ENCODE measurements at places on chromosomes 13 and 19.

DNA sequence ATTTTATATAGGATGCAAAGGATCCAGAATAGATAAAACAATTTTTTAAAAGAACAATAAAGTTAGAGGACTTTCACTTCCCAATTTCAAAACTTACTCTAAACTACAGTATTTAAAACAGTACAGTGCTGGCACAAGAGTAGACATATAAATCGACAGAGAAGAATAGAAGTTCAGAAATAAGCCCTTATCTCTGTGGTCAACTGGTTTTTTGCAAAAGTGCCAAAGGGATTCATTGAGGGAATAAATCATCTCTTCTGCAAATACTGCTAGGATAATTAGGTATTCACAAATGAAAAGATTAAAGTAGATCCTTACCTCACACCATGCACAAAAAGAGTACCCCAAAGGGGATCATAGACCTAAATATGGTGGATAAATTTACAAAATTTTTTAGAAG lies 431.0 kb upstream of the HTR2A start:
- no peak for DNase-seq

DNA sequence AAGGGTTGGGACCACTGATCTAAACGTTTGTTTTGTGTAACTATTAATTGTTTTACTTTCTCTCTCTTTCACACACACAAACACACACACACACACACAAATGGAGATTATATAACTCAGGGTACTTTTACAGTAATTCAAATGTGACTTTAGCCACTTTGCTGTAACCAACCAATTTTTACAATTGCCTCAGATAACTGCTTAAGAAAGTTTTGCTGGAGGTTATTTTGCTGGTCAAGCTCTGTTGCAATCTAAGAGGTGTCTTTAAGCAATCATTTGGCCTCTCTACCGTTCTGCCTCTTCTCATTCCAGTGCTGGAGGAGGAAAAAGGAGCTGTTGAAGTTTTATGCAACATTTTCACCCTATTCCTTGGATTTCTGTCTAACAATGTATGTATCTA lies 63.0 kb downstream of the TBC1D4 start:
- no peak for DNase-seq

DNA sequence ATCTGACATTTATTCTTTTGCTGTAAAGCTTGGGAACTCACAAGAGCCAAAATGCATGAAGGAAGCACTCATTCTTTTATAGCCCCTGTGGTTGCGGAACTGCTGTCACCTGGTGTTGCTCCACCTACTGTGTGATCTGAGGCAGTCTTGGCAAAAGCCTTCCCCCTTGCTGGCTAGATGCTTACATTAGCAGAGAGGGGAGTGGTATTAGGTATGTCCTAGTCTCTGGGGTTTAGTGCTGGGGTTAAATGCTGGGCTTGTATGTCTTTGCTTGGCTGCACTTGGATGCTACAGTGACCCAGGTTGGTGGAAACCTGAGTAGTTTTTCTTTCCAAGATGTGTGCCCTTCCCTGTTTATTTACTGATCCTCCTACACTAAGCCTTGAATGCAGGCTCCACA lies 99.3 kb downstream of the WDFY2 start:
- no peak for DNase-seq

GRCh38 chr13:98986226-98986846 lies 8.5 kb upstream of the DOCK9 start:
- DNase-seq: no peak

- no peak for DNase-seq
Measured at GRCh38 chr13:45120967-45121831, 889 bp downstream of the GTF2F2 start.

- no peak for DNase-seq
Measured at GRCh38 chr13:40434516-40435397, 231.7 kb downstream of the FOXO1 start.

DNA sequence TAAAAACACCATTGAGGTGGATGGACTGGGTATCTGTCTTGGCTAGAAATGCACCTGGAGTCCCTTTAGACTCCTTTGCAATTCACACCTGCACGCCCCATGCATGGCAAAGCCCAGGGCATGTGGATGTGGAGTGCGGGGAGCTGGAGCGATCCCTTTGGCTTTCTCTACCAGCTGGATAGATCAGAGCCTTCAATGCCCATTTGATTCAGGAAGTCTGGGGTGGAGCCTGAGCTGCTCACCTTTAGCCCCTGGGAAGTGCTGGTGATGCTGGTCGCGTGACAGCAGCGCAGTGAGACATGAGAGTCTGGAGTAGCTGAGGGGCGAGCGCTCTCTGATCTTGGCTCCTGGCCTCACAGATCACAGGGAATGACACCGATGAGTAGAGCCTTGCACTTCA lies 4.8 kb upstream of the ZNF536 start:
- DNase-seq: no peak

DNA sequence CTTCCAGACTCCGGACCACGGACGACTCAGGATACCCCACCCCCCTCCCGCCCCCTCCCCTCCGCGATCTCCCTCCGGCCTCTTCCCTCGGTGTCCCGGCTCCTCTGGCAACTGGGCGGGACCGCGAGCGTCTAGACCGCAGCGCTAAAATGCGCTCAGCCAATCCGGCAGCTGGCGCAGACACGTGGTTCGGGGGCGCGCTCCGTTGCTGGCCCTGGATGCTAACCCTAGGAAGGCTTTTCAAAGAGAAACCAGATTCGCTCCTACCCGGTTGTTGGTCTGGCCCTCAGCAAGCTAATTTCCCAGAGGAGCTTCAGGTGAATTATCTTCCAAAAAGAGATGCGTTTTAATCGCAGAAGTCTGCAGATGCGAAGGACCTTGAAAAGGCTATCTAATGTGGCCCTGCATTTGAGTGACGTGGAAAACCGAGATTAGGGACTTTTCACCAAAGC lies at the start of gene DZIP1:
TSS of gene DZIP1 (minus strand) at position 106 of the 452 bp plus-strand sequence. CDS start 2,677 bp downstream, outside the sequence.
- no peak for DNase-seq

DNA sequence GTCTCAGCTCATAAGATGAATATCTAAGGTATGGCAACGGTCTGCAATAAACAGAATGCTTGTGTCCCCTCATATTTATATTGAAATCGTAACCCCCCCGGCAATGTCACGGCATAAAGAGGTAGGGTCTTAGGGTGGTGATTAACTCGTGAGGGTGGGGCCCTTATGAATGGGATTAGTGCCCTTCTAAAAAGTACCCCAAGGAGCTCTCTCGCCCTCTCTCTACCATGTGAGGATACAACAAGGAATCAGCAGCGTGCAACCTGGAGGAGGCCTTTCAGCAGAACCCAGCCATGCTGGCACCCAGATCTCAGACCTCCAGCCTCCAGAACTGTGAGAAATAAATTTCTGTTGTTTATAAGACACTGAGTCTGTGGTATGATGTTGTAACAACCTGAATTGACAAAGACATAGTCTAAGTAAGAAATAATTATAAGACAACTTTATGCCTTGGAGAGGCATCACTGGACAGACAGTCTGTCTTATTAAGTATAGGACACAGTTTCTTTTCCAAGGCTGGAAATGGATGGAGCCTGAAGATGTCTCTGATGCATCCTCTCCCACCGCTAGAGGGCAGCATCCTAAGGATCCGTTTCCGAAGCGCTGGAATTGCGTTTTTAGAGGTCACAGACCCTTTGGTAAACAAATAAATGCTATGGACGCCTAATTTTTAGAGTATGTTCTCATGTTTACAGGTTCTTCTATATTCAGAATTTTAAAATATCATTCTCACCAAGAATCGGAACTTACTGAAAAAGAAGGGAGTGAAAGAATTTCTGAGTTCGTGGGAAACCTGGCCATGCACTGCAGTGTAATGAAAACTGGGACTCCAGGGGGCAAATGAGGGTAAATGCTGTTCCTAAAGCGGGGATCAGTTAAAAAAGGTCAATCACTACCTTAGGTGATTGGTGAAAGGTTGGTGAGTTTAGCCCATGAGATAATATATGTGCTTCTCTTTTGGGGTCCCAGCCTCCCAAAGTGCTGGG lies 13.3 kb upstream of the LEUTX start:
- peak; percentile 45 for DNase-seq

GRCh38 chr13:89925107-89925506 lies 1422.4 kb upstream of the MIR17HG start:
- DNase-seq: no peak

DNA sequence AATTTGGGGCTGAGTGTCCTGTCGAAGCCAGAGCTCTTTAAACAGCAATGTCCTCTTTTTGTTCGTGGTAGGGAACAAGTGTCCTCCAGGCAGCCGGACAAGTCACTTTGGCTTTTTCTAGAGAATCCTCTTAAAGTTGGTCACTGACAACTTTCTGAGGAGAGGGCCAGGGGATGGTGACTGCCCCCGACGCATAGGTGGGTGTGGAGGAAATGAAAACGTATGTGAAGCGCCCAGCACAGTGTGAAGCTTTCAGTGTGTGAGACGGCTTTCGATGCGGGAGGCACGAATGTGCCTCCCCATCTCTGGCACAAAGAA lies 45.8 kb upstream of the ZNF536 start:
- no peak for DNase-seq

DNA sequence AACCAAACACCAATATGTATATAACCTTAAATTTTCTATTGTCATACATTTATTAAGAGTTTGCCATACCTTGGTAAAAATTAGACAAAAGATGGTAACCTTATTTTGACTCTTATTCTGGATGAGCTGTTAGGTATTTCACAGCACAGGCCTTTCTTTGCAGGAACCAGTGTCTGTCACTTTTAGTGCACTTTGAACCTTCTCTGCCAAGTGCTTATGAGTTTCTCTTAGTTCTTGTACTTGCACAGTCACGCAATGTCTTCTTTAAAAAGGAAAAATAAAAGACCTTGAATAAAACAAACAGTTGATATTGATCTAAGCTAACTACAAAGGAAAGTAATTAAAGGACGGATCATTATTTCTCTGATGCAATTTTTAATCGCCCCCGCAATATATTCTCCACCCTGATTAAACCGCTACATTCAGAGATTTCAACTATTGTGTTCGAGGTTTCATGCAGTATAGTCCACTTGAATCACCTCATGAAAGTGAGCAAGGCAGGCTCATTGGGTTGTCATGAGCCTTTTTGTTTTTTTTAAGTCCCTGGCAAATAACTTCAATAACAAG lies 534.5 kb downstream of the KLF5 start:
- no peak for DNase-seq

DNA sequence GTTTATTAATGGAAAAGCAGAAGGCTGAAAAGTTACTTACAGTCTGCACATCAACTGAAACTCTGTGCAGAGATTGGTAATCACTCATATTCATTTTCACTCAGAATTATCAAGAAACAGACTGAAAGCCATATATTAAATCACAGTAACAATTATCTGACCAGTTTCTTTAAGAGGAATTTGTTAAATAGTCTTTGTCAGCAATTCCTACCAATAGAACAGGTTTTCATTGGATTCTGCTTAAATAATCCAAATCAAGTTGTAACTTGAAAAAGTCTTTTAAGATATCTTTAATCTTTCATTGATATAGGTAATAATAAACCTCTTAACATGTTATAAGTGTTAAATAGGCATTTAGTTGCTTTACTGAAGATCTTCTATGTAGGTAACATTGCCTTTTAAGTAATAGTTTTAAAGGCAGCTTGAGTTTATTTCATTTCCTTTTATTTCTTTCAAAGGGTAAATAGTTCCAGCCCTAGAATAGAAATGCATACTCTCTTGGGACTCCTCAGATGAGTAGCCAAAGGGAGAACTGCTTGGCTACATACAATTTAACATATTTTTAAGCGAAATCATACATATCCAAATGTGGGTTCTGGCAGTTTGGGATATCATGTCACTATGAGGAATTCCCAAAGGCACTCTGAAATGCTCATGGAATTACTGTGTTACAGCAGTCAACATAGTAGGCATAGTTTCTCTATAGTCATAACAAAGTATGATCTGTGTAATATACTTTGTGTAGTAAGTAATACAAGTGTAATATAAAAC lies 326.0 kb upstream of the SPRY2 start:
- no peak for DNase-seq

DNA sequence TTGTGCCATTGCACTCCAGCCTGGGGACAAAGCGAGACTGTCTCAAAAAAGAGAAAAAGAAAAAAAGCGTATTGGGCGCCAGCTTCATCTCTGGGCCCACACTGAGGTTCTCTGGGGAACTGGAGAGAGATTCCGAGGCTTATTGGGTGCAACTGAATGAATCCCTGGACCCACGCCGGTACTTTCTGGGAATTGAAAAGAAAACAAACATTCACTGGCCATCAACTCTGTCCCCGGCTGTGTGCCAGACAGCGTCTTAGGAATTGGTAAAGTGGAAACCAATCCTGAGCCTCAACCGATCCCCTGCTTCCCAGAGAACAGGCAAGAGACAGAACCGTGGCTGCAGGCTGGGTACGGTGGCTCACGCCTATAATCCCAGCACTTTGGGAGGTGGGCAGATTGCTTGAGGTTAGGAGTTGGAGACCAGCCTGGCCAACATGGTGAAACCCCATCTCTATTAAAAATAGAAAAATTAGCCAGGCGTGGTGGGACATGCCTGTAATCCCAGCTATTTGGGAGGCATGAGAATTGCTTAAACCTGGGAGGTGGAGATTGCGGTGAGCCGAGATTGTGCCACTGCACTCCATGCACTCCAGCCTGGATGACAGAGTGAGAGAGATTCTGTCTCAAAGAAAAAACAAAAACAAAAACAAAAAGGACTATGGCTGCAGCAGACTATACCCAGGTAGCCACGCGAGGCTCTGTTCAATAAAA lies 8.6 kb downstream of the ANO8 start:
- DNase-seq: no peak

- no peak for DNase-seq
Measured at GRCh38 chr19:42831221-42832019, 48.1 kb downstream of the PSG1 start.

- no peak for DNase-seq
Measured at GRCh38 chr13:112625698-112626097, 37.7 kb upstream of the TUBGCP3 start.

- DNase-seq: no peak
Measured at GRCh38 chr19:3834349-3835054, 34.3 kb downstream of the ZFR2 start.
